Effector CD8-positive, alpha-beta T cell (primary cell): ENCODE measurements at places on chromosomes 1 and 21.

GRCh38 chr1:223712850-223713474, 623 bp downstream of the CAPN2 start:
- peak; percentile 10 for DNase-seq

DNA sequence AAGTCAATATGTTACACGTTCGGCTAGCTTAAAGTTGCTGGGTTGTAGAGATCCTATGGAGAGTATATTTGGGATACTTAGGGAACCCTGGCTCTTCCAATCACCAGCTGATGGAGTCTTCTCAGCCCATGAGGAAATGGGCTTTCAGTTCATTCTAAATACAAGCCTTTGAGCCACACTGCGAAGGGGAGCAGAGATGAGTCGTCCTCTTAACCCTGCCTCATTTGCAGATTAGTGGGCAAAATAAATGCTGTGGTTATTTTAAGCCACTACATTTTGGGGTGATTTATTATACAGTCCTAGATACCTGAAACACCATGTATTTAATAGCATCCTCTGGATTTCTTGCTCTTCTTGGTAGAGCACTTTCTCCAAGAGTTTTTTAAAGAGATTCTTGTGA, 19.0 kb upstream of the VCAM1 start:
- no peak for DNase-seq

GRCh38 chr1:43101061-43101460, 71.0 kb downstream of the EBNA1BP2 start:
- DNase-seq = no peak

- DNase-seq = no peak
Observed at GRCh38 chr1:202658769-202659168, 51.5 kb downstream of the SYT2 start.

- no peak for DNase-seq
Observed at GRCh38 chr1:241396747-241397681, 40.0 kb upstream of the RGS7 start.

- DNase-seq = no peak
Observed at GRCh38 chr1:59266927-59267293, 30.0 kb upstream of the FGGY start.

DNA sequence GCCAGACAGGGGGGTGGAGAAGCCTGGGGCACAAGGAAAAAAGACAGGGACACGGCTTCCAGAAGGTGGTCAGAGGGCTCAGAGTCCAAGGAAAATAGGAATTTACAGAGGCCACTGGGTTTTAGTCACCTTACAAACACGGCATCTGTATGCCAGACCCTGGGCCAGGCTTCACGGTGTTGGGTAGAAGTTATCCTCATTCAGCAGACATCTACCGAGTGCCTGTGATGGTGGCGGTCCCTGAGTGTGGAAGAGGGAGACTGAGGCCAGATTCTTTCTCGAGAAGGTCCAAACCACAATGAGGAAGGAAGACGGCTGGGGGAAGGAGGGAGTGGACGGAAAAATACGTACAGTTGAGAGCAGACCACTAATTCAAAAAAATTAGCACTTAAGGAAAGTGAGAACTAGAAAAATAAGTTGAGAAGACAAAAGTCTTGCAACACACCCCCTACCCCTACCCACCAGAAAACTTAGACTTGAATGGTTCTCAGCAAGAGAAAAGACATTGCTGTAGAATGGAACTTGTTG, 864 bp upstream of the BTG2 start:
- DNase-seq = no peak

DNA sequence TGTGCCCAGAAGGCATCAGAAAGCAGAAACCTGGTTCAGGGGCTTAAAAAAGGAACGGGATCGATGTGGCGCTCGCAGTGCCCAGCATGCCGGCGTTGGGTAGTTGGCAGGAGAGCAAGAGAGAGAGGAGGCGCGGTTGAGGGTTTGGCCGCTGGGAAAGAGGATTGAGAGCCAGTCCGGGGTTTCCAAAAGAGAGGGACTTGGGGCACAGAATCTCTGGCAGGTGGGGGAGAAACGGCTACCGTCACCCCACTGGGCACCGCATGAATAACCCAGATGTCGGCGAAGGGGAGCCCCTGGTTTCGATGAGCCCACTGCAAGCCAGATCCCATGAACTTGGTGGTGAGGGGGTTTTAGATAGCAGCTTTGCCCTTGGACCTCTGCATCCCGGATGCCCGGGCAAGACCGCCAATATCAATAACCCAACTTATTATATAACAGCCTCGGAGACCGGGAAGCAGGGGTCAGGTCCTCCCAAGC, 60.4 kb upstream of the ACOT11 start:
- DNase-seq = no peak
